ENCODE measurements at places on chromosomes 3 and 15.

DNA sequence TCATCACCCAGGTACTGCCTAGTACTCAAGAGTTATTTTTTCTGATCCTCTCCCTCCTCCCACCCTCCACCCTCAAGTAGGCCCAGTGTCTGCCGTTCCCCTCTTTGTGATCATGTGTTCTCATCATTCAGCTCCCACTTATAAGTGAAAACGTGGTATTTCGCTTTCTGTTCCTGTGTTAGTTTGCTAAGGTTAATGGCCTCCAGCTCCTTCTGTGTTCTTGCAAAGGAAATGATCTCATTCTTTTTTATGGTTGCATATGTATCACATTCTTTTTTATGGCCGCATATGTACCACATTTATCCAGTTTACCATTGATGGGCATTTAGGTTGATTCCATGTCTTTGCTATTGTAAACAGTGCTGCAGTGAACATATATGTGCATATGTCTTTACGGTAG is 8.2 kb upstream of the GANC start:
- no peak for DNase-seq

GRCh38 chr3:132904-133303 is 63.7 kb upstream of the CHL1 start:
- DNase-seq, result no peak

GRCh38 chr15:77144492-77145070 is 73.7 kb upstream of the TSPAN3 start:
- peak; percentile 99 for DNase-seq

- no peak for DNase-seq
These were observed 132.0 kb downstream of the EEFSEC start for GRCh38 chr3:128285042-128285966.

- DNase-seq, result peak; percentile 47
These were observed 18.5 kb downstream of the CPNE4 start for GRCh38 chr3:132016061-132017041.

DNA sequence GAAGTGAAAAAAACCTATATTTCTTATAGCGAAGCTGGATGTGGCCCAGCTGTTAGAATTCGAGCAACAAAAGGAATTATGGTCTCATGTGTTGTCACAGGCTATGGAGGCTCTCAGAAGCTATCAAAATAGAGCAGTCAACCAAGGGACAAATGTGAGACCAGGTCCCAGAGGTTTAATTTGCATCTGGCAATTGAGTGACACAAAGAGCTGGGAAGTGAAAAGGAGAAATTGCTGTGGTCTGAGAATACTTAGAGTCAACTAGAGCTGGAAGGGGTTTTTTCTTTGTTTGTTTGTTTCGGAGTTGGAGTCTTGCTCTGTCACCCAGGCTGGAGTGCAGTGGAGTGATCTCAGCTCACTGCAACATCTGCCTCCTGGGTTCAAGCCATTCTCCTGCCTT is 61.3 kb upstream of the SMAD3 start:
- DNase-seq, result no peak

DNA sequence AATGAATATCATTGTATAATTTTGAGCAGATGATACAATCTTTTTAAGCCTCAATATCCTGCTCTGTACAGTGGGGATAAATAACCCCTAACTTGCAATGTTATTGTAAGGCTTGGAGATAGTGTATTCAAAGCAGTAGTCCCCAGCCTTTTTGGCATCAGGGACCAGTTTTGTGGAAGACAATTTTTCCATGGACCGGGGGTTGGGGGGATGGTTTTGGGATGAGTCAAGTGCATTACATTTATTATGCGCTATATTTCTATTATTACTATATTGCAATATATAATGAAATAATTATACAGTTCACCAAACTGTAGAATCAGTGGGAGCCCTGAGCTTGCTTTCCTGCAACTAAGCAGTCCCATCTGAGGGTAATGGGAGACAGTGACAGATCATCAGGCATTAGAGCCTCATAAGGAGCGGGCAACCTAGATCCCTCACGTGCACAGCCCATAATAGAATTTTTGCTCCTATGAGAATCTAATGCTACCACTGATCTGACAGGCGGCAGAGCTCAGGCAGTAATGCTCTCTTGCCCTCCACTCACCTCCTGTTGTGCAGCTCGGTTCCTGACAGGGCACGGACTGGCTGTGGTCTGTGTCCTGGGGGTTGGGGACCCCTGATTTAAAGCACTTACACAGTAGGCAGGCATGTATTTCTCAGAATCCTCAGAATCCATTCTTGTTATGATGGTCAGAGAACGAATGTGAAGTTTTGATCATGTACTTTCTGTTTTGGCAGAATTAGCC is 102.2 kb downstream of the PTPRG start:
- DNase-seq, result peak; percentile 49

Data from fibroblast of skin of right biceps (primary cell).